ENCODE measurements at places on chromosomes 3 and 15. TPM values are rescaled to one million over a fixed set of nuclear protein-coding genes. Genes with fewer than 3 reads are reported as not detected.

The WDR53 gene
- 5.5 TPM for total RNA-seq

The CD96 gene
- total RNA-seq = 0.32 TPM

The CACNA2D3 gene
- total RNA-seq = 4.3 TPM

The PLA2G4E gene
- total RNA-seq = not detected

The PTPRG gene
- 41.0 TPM for total RNA-seq

The SLCO3A1 gene
- 8.6 TPM for total RNA-seq

The ZNF502 gene
- total RNA-seq = 4.2 TPM

The ANKRD63 gene
- not detected for total RNA-seq

The SPESP1 gene
- total RNA-seq = 3.0 TPM

The OSTN gene
- total RNA-seq = not detected

GRCh38 chr3:123658118-123658851 is 73.4 kb upstream of the HACD2 start:
- DNase-seq = peak; percentile 53

DNA sequence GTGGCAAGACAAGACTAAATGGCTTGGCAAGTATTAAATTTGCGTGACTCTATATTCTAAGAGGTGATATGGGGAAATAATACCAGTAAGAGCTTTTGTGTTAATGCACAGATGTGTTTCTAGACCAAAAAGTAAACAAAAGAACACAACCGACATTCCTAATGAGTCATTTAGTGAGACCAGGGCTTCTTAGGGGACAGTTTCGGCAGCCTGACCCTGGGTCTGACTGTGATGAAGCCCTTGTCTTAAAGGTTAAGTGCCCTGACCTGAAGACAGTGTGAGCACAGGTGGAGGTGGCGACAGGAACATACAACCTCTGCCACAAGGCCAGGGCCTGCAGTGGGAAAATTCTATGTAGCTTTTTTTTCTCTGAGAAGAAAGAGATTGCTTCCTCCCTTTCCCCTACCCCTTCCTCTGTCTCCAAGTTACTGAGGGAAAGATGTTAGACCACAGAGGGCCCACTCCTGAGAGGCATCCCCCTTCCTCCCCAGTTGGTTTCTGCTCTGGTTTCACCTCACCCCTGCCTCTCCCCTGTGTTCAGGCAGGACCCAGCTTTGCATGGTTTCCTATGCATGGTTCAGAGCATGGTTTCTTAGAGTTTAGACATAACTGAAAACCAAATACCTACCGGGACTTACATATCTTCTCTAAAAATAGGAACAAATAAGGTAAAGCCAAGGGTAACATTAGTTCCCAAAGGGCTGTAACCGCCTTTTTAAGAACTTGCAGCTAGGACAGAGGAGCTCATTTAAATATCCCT is 24.8 kb upstream of the CMTM7 start:
- peak; percentile 42 for DNase-seq

GRCh38 chr3:108389372-108389771 is 93.0 kb downstream of the HHLA2 start:
- no peak for DNase-seq

DNA sequence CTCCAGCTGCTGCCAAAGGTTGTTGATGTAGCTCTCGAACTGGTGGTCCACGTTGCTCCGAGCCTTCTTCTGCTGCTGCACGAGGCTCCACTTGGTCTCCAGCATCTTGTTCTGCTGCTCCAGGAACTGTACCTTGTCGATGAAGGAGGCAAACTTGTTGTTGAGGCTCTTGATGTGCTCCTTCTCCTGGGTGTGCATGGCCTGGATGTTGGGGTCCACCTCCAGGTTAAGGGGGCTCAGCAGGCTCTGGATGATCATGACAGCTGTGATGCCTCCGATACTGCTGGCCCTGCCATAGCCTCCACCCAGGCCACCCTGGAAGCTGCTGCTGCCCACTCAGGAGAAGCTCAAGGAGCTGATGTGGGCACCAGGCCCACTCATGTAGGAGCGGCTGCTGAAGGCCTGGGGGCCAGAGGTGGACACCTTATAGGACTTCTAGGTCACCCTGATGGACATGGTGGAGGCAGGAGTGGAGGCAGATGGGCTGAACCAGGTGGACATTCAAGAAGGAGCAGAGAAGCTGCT is 14.9 kb upstream of the PSTPIP1 start:
- DNase-seq = no peak

DNA sequence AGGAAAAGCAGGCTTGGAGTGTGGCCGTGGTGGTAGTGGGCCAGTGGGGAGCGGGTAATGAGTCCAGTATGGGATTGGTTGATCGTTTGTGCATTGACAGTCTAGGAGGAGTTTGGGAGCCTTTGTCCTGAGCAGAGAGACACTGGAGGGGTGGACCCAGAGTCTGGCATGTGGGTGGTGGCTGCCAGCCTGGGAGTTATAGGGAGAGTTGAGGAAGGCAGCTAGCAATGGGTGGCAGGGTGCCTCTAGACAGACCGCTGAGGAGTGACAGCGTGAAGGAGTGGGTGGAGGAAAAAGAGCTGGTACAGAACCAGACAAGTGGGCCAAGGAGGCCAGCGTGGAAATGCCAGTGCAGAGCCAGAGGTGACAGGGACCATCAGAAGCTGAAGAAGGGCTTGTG is 1.9 kb upstream of the CCK start:
- no peak for DNase-seq

- DNase-seq = no peak
Observed at GRCh38 chr3:177914224-177914623, 622.0 kb upstream of the KCNMB2 start.

DNA sequence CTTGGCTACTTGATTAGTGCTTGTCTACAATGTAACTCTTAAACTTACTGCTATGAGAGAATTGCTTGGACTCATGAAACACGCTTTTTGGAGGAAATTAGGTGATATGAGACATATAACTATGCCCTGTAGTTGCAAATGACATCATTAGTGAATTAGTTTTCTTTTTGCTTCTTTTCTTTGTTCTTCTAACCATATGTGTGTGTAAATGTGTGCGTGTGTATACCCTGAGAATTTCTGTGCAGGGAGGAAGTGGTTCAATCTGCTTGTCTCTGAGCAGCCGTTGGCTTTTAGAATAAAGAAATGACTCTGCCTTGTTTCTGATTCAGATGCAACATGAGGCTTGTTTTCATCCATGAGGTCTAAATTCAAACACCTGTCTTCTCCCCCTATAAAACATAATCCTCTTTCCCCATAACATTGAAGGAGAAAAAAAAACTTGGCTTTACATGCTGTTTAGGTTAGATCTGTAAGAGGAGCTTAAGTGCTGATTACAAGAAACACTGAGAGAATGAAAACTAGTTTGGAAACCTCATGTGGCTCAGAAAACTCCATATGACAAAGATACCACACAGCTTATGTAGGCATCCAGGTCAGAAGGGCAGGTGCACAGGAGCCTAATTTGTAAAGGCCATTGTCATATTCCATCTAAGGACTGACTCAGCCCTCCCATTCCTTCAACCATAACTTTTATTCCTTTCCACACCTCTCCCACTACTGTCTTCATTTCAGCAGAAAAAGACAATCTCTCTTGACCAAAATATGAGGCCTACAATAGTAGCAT is 30.5 kb upstream of the BLM start:
- DNase-seq = peak; percentile 66

GRCh38 chr3:175620532-175620931 is 761.4 kb downstream of the NAALADL2 start:
- no peak for DNase-seq

DNA sequence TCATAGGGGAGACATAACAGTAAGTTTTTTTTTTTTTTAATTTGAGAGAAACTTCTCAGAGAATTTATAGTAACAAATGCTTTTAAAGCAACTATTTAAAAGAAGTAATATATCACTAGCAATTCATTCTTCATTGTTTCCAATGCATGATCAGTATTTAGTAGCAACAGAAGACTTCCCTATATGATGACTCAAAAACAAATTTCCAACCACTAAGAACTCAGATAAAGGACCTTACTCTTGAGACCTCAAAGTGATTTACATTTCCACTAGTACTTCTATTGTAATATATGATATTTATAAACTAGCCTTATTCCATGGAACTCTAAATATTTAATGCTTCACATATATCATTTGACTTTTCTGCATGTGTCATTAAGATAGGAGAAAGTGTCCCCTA is 356.3 kb downstream of the ZBTB20 start:
- no peak for DNase-seq

- no peak for DNase-seq
Observed at GRCh38 chr15:66131200-66131599, 122.3 kb downstream of the MEGF11 start.

GRCh38 chr3:180011927-180012326 is 24.8 kb downstream of the PEX5L start:
- no peak for DNase-seq

- DNase-seq = no peak
Observed at GRCh38 chr15:32861174-32861573, 143.4 kb downstream of the GREM1 start.

DNA sequence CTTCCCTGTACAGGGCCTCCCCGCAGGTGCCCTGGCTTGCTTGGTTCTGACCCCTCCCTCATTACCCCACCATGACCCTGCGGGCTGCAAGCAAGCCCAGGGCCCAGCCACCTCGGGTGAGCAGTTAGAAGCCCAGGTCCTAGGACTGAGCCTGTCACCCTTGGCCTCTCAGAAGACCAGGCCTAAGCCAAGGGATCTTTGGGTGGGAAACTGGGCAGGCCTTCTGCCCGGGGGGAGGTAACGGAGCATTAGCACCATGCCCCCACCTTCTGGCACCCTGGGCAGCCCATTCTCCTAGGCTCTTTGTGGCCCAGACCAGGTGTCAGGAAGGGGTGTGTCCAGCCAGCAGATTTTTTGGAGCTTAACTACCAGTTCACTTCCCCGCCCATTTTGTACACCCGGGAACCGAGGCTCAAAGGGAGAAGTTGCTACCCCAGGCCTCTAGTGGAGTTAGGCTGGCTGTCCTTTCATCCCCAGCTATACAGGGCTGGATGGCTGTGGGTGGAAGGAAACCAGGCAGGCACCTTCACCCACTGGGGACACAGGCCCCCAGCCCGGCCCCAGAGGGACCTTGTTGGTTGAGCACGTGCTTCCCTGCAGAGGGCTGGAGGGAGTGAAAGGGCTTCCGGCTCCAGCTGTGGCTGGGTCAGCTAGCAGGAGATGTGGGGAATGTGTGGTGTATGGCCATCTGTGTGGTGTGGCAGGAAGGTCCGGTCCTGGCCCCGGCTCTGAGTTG is 1.4 kb downstream of the CSK start:
- DNase-seq = peak; percentile 40

DNA sequence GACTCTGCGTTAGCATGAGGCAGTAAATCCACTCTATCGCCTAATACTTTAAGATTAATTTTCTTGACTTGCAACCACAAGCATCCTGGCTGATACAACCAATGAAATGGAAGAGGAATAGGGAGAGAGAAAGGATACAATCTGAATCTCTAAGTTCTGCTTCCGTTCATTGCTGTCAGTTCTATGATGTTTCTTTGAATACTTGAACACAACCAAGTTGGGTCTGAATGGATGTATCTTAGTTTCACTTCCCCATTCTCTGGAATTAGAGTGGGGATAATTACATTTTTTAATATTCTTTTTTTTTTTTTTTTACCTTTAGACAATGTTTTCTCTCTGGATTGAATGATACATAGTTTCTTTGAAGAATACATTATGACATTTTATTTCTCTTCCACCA is 22.9 kb downstream of the PDE8A start:
- DNase-seq = no peak

GRCh38 chr3:196518966-196519717 is 4.0 kb upstream of the SMCO1 start:
- peak; percentile 83 for DNase-seq

- no peak for DNase-seq
Observed at GRCh38 chr3:105963161-105963560, 94.3 kb upstream of the CBLB start.

GRCh38 chr3:14925729-14926591 is 21.4 kb upstream of the NR2C2 start:
- peak; percentile 75 for DNase-seq

DNA sequence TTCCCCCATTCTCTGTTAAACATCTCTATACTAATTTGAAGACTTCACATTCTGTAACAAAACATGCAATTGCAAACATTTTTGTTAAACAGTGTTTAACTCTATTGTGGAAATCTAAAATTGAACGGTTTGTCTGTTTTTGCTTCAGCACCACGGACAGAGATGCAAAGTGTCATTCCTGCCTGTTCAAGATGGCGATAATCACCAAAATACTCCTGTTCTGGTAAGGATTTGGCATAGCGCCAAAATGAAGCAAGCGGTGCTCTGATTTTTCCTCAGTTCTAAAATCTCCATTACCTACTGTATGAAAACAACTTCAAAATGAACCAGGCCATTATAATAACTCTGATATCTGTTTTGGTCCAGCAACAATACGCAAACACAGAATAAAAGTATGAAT is 129.7 kb upstream of the TUSC7 start:
- DNase-seq = peak; percentile 6

DNA sequence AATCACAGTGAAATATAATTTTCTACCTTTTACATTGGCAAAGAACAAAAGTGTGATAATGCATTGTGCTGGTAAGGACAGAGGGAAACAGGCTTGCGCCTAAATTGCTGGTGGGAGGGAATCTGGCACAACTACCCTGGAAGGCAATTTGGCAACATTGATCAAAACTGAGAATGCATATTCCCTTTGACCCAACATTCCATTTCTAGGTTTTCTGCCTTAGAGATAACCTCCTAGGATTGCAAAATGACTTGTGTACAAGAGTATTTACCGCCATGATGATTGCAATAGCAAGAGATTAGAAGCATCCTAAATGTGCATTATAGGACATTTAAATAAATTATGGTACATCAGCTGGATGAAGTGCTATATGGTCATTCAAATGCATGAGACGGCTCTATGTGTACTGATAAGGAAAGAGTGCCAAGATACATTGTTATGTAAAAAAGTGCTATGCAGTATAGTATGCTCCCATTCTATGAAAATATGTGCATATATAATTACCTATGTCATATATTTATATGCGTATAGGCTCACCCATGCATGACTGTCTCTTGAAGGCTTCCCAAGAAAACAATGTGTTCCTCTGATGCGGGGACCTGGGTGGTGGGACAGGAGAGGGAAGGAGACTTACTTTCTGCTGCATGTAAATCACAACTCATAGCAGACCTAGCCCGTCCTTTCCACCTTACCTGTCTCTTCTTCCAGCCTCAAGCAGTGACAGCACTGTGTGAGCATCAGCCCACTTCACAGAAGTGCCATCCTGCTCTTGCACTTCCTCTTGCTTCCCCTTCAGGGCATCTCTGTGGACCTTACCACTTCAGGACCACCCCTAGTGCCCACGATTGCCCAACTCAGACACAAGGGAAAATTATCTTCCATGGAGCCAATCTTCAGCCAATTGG is 249.9 kb upstream of the TLE3 start:
- DNase-seq = no peak

DNA sequence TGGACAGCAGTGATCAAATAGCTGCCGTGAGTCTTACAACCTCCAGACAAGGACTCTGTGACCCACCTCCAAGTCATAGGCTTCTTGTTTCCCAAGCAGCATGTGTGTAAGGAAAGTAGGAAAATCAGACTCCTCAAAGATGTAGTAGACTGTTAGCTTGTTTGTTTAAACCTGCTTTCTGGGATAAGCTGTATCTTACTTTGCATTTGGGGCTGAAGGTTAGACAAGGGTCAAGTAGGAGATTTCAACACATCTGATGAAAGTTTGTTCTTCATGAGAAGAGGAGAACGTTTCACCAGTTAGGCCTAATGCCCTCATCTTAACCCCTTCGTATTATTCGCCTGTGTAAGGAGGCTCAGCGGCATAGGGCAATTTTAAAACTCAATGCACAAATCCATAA is 756.4 kb upstream of the NR2F2 start:
- DNase-seq = peak; percentile 37
